Posterior vena cava (tissue), 2 donors: ENCODE measurements at places on chromosomes 1 and 21. TPM values are rescaled to one million over a fixed set of nuclear protein-coding genes. Genes with fewer than 3 reads are reported as not detected.

- DNase-seq: no peak
Observed at GRCh38 chr1:56295949-56296929, 283.1 kb downstream of the PLPP3 start.

DNA sequence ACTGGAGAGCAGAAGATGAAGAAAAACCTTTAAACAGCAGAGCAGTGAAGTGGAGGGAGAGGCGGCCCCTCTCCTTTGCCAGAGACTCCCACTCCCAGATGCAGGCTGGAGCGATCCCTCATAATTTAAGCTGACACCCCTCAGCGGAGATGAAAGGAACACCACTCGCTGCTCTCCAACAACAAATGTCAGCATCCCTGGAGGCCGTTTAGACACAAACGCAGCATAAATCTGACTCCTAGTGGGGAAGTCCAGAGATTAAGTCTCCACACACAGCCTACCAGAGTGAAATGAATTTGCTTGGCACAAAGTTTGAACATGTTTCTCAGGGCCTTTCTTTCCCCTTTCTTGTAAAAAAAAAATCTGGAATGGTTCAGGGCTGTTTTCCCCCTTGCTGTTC is 137.8 kb downstream of the LMX1A start:
- no peak for DNase-seq

DNA sequence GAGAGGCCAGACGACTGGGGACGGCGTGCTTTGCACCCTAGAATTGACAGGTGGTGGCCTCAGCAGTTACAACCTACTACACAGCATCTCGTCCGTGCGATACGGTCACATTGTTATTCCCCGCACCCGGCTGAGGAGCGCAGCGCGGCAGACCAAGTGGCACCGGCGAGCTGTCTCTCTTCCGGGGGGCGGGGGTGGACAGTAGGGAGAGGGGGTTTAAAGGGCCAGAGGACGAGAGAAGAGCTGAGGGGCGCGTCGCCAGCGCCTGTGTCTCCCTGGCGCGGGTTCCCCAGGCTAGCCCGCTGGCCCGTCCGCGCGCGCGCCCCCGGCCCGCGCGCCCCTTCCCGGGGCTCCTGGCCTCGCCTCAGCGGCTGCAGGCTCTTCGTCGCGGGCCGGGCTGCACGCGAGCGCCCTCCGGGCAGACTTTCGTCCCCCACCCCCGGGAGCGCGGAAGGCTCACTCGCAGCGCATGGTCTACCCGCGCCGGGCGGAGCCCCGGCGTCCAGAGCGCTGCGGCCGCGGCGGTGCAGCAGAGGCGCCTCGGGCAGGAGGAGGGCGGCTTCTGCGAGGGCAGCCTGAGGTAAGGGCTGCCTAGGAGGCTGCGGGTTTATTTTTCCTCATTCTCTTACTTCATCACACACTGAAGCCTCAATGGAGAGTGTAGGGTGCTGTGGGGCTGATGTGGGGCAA is at the start of gene PDE4B:
Gene PDE4B, plus strand, starts transcription at position 227 of the 690 bp plus-strand sequence.
- DNase-seq: peak; percentile 80

DNA sequence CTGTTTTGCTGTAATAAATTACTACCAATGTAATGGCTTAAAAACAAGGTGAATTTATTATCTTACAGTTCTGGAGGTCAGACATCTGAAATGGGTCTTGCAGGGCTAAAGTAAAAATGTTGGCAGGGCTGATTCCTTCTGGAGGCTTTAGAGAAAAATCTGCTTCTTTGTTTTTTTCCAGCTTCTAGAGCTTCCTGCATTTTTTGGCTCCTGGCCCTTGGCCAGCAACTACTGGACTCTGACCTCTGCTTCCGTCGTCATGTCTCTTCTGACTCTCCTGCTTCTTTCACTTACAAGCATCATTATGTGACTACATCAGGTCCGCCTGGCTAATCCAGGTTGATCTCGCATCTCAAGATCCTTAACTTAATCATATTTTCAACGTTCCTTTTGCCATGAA is 350.9 kb downstream of the S1PR1 start:
- DNase-seq: no peak

GBP5 gene
- 3.9 TPM for total RNA-seq

DNA sequence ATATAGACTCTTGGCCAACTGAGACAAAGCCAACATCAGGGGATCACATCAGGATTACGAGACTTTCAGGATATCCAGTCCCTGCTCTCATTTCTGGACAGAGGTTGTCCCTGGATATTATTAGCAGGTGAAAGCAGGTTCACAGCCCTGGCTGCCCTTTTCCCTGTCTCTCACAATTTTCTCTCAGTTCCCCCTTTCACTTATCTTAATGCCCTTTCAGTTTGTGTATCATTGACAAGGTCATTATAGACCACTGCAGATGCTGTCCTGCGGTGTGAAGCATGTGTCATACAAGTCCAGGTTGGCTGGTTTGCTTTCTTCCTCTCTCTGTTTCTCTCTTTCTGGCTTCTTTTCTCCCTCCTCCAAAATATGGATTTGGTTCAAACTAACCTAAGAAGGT is 2.1 kb upstream of the KLHDC9 start:
- DNase-seq: no peak

GRCh38 chr1:163227126-163227525 is 24.4 kb upstream of the RGS5 start:
- DNase-seq: no peak

OXCT2 gene
- 1.2 TPM for total RNA-seq

DNA sequence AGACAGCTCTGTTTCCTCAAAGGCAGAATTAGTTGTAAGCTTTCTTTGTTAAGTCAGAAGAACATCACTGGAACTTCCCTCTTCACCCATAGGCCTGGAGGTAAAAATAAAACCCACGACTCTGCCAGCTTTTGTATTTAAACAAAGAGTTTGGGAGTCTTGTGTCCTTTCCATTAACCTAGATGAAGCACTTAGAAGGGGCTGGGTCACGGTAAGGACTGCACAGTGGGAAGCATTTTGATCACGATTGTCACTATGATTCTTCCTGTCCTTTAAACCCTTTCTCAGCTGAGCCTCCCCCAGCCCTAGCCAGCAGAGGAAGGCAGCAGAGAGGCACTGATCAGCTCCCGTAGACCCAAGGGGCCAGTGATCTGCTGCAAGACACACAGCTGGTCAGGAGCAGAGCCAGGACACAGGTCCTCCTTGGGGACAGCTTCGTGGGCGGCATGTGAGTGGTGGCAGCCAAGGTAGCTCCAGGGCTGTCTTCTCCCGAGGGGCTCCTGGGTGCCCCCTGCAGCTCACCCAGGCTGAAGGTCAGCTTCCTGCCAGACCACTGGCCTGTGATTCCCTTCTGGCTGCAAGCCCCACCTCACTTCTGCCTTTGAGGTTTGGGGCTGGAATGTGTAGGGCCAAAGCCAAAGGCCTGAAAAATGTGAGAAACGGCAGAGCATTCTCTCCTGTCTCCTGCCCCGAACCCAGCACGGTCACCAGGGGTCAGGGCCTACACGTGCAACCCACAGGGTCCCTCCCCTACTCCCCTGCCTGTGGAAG is 4.0 kb upstream of the LAPTM5 start:
- no peak for DNase-seq

DNA sequence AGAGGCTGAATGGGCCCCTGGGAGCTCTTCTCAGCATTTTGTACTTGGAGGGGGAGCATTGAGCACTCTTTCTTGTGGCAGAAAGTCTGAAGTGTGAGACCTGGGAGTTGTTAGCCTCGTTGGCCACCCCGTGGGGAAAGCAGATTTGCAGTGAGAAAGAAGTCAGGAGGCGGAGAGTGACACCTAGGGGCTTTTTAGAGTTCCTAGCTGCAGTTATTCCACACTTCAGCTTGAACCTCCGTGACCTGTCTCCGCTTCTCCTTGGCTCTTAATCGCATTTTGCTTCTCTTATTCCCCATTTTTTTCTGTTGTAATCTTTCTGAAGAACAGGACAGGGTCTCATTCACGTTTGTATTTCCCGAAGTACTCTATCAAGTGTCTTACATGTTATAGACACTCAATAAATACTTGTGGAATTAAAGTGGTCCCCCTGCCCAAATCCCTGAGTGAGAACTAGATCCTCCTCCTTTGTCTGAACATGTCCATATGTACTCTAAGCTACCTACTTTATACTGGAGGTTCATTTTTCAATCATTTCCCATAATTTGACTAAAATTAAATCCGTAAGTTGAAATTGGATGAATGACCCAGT is 14.5 kb upstream of the C1orf141 start:
- DNase-seq: no peak

DNA sequence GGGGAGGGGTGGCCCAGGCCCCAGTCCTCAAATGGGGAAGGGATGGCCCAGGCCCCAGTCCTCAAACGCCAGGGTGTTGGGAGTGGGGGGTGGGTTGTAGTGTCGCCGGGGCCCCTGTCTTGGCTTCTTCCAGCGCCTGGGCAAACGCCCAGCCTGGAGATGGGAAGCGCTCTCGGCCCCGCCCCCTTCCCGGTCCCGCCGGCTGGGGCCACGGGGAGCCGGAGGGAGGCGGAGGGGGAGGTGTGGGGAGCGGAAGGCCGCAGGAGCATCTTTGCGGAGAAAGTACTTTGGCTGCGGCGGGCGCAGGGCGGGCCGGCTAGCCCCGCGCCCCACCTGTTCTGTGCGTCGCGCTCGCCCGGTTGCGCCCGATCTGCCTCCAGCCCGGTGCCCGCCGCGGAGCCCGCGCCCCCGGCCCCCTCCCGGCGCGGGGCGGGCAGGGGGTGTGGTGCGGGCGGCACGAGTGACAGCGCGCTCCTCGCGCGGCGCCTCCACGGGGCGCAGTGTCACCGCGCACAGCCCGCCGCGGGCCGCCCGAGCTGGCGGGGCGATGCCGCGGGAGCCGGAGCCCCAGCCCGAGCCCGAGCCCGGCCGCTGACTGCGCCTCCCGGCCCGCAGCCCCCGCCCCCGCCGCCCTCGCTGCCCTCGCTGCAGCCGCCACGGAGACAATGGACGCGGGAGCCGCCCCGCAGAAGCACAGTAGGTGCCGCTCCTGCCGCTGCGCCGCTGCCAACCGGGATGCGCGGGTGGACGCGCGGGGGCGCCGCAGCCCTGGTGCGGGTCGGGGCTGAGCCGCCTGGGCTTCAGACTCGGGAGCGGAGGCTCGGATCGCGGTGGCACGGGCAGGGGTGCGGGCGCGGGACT is 31.1 kb upstream of the PEX10 start:
- DNase-seq: no peak

- no peak for DNase-seq
Observed at GRCh38 chr1:83676106-83676505, 322.8 kb downstream of the TTLL7 start.

- no peak for DNase-seq
Observed at GRCh38 chr1:91273875-91274274, 130.8 kb downstream of the HFM1 start.

DNA sequence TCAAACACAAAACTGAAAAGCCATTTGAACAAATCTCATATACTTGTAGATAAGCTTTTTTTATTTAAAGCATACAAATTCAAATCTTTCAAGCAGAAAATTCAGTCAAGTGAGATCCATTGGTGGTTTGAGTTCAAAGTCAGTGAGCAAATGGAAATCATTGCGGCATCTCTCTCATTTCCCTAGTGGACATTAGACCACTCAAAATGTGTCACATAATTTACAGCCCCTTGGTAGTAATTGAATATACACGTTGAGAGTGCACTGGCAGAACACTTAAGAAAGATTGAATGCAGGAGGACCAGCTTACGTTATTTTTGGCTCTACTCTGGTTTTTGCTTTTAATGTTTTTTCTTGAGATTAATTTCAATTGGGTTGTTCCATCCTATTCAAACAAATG is 633.7 kb downstream of the USP25 start:
- DNase-seq: no peak

DNA sequence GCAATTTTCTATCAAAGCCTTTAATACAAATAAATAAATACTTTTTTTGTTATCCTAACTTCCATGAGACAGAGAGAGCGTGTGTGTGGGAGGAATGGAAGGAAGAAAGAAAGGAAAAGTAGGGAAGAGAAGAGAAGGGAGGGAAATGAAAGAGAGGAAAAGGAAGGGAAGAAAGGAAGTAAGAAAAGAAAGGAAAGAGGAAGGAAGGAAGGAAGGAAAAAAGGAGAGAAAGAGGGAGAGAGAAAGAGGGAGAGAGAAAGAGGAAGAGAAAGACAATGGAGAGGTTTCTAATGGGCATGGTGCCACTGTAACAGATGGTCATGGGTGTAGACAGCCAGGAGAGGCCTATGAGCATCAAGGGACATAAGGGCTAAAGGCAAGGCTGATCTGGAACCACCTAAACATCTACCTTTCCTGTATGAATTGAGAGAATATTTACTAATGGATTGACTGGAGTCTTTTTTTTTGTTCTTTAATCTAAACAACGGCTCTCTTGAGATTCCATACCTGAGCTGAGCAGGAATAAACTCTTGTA is 234.9 kb downstream of the PTPRC start:
- DNase-seq: no peak

- no peak for DNase-seq
Observed at GRCh38 chr1:95388031-95388430, 154.0 kb downstream of the RWDD3 start.

CELA2B gene
- 0.33 TPM for total RNA-seq

- no peak for DNase-seq
Observed at GRCh38 chr21:34215501-34215900, 142.1 kb downstream of the MRPS6 start.

DNA sequence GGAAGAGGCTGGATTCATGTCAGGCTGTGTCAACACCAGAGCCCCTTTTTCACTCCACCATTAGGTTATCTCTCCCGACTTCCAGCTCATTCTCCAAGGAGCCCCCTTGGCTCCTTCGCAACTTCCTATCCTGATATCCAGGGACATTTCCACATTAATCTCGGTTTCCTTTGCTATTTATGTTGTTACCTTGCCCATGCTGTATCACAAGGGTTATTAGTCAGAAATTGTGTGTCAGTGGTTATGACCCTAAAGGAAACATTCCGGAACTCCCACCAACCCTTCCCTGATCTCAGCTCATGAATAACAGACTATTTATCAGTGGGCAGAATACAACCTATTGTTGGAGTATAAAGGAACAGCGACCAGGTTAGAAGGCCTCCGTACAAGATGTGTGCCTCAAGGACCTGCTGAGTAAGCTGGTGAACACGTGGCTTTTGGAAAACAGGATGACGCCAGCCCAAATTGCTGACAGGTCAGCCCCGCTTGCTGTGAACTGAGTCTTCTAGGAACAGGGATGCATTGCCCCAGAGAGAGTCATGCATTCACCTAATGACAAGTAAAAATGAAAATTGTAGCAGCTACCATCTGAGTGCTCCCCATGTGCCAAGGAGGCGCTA is 121.5 kb downstream of the PLPP3 start:
- no peak for DNase-seq

DNA sequence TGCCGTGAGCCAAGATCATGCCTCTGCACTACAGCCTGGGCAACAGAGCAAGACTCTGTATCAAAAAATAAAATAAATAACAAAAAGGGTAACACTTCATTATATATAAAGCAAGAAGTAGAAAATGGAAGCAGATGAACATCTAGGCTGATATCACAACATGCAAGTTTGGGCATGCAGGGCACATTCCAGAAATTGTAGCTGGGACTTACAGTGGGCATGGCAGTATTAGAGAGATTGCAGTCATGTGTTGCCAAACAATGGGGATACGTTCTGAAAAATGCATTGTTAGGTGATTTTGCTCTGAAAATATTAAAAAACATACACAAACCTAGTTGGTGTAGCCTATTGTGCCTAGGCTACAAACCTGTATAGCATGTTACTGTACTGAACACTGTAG is 441.0 kb upstream of the PRMT6 start:
- DNase-seq: no peak

HHAT gene
- total RNA-seq: 1.5 TPM
